ENCODE measurements at places on chromosomes 2 and 18.

DNA sequence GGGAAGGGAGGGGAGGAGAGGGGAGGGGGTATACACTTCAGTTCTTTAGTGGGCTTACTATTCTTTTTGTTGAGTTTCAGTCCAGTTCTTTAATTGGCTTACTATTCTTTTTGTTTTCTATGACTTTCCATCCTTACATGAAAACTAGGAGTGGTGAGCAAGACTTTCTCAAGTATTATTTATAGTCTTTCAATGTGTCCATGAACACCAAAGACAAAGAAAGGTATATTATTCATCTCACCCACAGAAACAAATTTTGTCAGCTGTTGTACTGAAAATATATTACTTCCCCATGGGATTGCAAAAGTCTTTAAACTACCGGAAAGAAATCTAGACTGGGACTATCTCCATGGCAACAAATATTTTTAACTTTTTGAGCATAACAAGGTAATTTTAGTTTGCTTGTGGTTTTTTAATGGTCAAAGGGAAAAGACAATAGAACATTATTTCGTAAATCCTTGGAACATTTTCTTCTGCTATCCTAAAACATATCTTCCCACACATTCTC, 17.6 kb downstream of the ADAM17 start:
- no peak for DNase-seq

DNA sequence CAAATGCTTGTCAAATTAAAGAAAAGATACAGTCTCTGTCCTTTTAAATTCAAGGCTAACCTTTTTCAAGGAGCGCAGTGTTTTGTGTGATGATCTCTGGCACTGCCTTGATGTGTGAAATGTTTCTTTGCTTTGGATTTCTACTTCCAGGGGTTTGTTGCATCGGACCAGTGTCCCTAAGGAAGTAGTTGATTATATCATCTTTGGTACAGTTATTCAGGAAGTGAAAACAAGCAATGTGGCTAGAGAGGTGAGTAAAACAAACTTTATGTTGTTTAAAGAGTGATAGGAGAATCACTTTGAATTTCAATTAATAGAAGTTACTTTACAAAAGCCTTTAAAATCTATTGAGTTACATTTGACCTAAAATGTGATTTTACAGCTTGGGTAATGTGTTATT, 28.8 kb downstream of the HADHB start:
- no peak for DNase-seq

DNA sequence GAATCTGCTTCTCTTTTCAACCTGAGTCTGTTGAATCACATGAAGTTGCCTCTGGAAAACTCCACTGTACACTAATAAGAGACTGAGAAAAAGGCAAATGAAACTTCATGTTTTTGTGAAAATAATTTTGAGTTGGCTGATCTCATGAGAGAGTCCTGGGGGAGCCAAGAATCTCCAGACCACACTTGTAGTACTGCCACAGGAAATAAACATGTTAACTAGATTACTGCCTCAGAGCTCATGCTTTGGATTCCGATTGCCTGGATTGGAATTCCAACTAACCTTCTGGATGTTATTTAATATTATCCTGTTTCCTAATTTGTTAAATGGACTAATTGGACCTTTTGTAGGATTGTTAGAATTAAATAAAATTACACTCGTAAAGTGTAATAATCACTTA, 25.2 kb downstream of the NUP35 start:
- DNase-seq = no peak

- no peak for DNase-seq
These were observed 595.7 kb upstream of the HS6ST1 start for GRCh38 chr2:128914320-128914719.

- DNase-seq = no peak
These were observed 277 bp upstream of the INPP1 start for GRCh38 chr2:190343089-190343535.
